Cerebellar cortex (tissue), 1 donor: ENCODE measurements at places on chromosomes 5 and 9.

DNA sequence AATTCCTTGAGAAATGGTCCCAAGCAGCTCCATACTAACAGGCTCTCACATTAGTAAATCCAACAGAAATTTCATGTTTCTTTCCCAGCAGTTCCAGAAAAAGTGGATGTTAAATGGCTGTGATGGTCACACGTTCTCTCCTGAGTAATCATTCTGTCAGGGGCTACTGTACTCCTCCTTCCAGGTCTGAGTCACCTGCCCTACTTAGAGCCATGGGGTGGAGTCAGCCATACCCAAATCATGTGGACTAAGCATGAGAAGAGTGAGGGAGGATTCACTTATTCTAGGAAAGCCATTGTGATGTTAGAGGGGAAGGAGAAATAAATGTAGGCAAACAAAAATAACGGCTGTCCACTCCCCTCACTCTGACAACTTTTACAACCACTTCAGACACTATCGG, 547.2 kb downstream of the CSNK1G3 start:
- DNase-seq = no peak

GRCh38 chr9:137744632-137745183, 125.9 kb downstream of the EHMT1 start:
- DNase-seq = no peak

DNA sequence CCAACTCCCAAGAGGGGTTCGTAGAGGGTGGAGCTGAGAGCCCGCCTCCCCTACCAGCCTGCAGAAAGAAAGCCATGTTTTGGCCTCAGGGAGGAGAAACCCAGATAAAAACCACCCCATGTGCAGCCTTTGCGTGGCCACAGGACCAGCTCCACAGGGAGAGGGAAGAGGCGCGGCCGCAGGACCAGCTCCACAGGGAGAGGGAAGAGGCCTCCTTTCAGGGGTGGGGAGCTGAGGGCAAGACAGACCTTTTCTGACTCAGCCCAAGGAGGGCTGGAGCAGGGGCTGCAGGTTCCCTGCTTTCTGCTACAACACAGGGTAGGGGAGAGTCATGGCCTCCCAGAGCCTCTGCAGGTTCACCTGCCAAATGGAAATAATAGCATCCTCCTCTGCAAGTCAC, 37.6 kb upstream of the KCNMB1 start:
- DNase-seq = no peak

DNA sequence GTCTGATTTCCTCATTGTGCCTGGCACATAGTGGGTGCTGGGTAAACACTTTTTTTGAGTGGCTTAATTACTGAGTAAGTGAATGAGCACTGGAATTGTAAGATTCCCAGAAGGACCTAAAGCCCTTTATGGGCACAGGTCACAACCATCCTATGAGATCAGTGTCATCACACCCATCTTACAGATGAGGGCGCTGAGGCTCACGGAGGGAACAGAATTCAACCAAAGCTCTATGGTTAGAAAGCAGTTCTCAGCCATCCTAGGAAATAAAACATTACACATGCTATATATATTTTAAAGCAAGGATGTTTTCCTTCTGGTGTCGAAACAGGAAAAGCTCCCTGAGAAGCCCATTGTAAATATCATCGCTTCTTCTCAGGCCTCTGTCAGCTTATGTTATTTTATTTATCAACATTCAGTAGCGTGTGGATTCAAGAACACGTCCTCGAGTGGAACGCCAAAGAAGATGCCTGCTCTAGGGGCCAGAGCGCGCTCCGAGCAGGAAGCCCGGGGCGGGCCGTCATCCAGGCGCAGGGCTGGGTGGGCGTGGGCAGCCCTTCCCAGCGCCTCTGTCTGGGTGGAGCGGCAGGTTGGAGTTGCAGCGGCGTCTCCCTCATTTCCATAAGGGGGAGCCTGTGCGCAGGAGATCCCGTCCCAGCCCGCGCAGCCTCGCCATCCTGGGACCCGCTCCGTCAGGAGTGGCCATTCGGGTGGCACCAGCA, 155.8 kb upstream of the SMIM23 start:
- DNase-seq = peak; percentile 14

DNA sequence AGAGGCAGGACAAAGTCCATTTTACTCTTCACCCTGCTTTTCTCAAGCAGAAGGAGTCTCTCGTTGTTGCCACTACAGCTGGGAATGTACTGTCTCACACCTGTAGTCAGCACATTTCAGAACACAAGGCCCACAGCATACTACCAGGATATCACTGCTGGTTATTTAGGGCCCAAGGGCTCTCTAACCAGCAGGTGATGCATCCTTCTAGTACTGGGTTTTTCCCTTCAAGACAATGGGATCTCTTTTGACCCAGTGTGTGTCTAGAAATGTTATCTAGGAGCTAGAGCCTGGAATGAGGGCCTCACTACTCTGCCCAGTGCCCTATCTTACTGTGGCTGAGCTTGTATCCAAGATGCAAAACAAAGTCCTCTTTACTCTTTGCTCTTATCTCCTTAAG, 235.1 kb upstream of the PRR16 start:
- DNase-seq = no peak

- DNase-seq = no peak
Observed at GRCh38 chr5:14598225-14598624, 16.6 kb downstream of the OTULINL start.

- peak; percentile 56 for DNase-seq
Observed at GRCh38 chr5:143229896-143230675, 173.4 kb downstream of the NR3C1 start.

GRCh38 chr9:97997330-97998276, 14.5 kb downstream of the ANP32B start:
- DNase-seq = no peak

GRCh38 chr5:9249231-9249630, 296.6 kb downstream of the SEMA5A start:
- DNase-seq = no peak

GRCh38 chr9:98207606-98208005, 15.2 kb upstream of the CORO2A start:
- no peak for DNase-seq

- no peak for DNase-seq
Observed at GRCh38 chr5:111254613-111255012, 30.4 kb downstream of the CAMK4 start.

DNA sequence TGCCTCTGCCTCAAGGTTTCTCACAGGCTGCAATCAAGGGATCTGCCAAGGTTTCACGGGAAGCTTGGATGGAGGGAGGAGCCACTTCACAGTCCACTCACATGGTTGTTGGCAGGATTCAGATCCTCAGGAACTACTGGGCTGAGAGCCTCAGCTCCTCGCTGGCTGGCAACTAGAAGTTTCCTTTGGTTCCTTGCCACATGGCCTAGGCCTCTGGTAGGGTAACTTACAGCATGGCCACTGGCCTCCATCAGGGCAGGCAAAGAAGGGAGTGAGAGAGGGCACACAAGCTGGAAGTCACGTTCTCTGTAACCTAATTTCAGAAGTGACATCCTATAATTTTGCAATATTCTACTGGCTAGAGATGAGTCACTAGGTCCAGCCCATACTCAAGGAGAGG, 32.2 kb downstream of the SPOCK1 start:
- DNase-seq = peak; percentile 71

- DNase-seq = no peak
Observed at GRCh38 chr9:122875523-122875922, 29.6 kb downstream of the RC3H2 start.

DNA sequence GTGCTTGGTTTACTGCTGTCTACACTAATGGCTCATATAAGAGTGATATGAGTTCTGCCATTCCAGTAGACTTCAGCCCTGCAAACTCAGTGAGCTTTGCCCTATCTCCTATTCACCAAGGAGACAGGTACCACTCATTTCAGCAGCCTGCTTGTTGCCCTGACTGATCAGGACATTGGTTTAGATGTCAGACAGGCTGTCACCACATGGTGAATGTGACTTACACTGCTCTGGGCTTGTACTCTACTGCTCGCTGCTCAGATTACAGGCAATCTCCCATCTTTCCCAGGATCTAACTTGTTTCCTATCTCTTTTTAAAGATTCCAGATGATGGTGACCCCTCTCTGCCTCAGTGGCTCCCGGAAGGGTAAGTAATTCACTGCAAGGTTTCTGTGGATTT, 123.3 kb upstream of the RUSC2 start:
- no peak for DNase-seq

DNA sequence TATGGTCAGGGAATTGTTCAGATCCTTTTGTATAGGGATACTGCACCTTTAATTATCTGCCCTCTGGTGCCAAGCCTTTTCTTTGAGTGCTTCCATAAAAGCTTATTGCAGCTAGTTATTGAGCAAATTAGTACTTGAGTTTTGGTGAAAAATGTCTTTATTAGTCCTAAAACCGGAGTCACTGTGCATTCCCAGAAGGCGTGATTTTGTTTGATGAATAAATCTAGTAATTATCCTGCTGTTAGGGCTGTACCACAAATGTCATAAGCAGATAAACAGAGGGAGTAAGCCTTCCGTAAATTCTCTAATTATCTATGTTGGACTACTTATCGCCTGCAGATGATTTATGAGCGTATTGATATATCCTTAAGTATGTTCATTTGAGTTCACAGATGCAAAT, 620.7 kb upstream of the ARRDC3 start:
- no peak for DNase-seq

DNA sequence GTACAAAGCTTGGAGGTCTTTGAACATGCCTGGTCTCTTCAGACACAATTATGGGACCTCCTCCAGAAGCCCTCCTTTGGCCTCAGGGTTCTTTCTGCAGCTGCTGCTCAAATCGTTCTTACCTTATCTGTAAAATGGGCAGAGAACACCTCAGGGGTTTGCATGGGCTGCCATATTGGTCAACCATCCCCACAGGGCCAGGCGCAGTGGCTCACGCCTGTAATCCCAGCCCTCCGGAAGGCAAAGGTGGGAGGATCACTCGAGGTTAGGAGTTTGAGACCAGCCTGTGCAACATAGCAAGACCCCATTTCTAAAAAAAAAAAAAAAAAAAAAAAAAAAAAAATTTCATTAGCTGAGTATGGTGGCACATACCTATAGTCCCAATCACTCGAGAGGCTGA, 29.1 kb upstream of the TCF7 start:
- no peak for DNase-seq

GRCh38 chr9:86632537-86632936, 278.3 kb upstream of the TUT7 start:
- DNase-seq = no peak

- DNase-seq = no peak
Observed at GRCh38 chr9:86660146-86660943, 287.0 kb downstream of the GAS1 start.

- DNase-seq = no peak
Observed at GRCh38 chr9:127816362-127816725, 13.7 kb downstream of the FPGS start.

DNA sequence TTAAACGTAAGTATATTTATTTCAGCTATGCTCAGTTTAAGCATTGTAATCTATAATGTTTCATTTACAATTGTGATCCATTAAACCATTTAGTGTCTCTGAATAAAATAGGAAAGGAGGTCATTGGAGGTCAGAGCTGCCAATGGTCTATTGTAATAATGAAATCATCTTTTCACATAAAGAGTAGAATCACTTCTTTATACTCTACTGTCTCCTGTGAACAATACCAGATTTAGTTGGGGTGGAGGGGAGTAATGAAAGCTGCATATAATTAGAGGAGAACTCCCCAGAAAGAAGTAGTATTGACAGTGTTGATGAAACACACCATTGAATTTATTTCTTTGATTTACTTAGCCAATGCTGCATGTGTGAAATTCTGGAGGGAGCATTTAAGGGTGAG, 35.1 kb upstream of the ZFYVE16 start:
- no peak for DNase-seq

DNA sequence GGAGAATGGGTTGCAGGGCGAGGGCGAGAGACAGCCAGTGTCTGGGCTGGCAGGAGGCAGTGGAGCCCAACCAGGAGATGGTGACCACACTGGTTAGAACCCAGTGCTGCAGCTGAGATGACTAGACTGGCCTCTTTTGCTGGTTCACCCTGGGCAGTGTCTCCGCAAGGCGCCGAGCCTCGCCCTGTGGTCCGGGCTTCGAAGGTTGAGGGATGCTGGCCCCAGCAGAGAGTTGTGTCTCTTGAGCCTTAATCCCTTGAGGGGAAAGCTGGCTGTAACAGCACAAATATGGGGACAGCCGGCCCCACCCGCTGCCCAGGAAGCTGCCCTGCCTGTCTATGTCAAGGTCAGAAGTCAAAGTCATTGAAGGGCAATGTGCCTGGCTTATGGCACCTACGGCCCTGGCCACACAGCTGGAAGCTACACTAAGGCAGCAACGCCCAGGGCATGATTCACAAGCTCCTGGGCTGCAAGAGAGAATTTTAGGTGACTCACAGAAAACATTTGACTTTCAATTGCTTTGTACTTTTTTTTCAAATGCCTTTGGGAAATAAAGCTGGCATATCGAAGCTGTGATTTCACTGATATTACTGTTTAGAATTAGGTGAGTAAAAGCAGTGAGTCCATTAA, 33.3 kb downstream of the NKX2-5 start:
- DNase-seq = no peak

GRCh38 chr9:87722393-87723088, 3.4 kb upstream of the CTSL start:
- DNase-seq = no peak

- no peak for DNase-seq
Observed at GRCh38 chr9:79883073-79883645, 311.4 kb downstream of the TLE4 start.

GRCh38 chr9:131851414-131851813, 111.5 kb upstream of the RAPGEF1 start:
- DNase-seq = no peak

GRCh38 chr9:81382281-81382680, 307.1 kb downstream of the TLE1 start:
- no peak for DNase-seq

DNA sequence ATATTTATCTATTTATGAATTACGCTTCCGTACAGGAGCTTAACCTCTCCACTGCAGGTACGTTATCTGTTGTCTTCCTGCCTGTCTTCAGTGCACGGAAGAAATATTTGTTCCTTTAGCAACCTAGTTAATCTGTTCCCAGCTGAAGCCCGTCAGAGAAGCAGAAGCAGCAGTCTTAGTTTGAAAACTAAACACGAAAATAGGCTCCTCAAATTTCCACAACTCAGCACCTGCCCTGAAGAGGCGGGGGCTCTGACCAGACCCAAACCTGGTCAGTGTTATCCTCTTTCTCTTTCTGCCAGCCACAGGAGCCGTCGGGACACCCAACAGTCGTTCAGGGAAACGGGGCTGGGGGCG, 462 bp downstream of the NUDCD2 start:
- DNase-seq = peak; percentile 46
